Activated CD4-positive, alpha-beta T cell treated with anti-CD3 and anti-CD28 coated beads, Interleukin-2, amount 10 ng/mL, durations not matched to agents 7 days and 5 days (primary cell): ENCODE measurements at places on chromosomes 12 and 14.
A peak's percentile ranks its signal among the peaks of the same experiment; 100 is the strongest.

- no peak overlapping the region for H3K4me3 ChIP-seq
- DNase-seq = no peak
- H3K27ac ChIP-seq = no peak overlapping the region
- no peaks in the 10 kb centered on the region for H3K4me1 ChIP-seq
- no peaks in the 10 kb centered on the region for H3K36me3 ChIP-seq
- H3K27me3 ChIP-seq = no peaks in the 10 kb centered on the region
These were observed 745.7 kb downstream of the DIO2 start for GRCh38 chr14:79465651-79466050.

DNA sequence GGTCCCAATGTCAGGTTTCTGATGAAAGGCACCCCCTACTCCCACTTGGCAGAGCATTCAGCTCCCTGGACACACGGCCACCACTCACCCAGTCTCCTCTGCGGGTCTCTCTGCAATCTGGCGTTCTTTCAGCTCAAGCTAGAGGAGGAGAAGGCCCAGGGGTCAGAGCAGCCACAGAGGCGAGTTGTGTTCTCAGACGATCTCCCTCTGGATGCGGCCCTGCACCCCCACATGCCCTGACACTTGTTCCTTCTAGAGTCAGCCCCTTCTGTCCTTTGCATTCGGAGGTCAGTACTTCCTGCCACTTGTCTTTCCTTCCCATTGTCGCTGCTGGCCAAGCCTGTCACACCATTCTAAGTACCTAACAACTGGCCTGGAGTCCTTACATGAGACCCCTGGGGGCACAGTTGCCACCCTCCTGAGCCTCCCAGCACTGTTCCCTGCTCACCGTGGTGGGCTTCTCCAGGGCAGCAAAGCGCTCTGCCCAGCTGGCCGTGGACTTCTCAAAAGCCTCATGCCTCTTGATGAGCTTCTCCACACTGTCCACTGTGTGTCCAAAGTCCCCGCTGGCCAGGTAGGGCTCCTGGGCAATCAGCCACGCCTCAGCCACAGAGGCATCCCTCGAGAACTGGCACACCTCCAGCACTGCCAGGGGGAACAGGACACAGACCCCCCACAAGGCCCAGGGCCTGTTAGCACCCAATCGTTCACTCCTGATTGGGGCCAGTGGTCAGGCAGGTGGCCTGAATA lies 63.2 kb downstream of the PLEKHG3 start:
- H3K27ac ChIP-seq = no peak overlapping the region
- peaks cover 49% of the 10 kb centered on the region for H3K4me1 ChIP-seq
- no peak for DNase-seq
- H3K4me3 ChIP-seq = no peak overlapping the region

GRCh38 chr14:26765301-26765700 lies 167.5 kb upstream of the NOVA1 start:
- H3K27ac ChIP-seq = no peak overlapping the region
- DNase-seq = no peak
- no peaks in the 10 kb centered on the region for H3K4me1 ChIP-seq
- no peaks in the 10 kb centered on the region for H3K27me3 ChIP-seq
- H3K36me3 ChIP-seq = no peaks in the 10 kb centered on the region

DNA sequence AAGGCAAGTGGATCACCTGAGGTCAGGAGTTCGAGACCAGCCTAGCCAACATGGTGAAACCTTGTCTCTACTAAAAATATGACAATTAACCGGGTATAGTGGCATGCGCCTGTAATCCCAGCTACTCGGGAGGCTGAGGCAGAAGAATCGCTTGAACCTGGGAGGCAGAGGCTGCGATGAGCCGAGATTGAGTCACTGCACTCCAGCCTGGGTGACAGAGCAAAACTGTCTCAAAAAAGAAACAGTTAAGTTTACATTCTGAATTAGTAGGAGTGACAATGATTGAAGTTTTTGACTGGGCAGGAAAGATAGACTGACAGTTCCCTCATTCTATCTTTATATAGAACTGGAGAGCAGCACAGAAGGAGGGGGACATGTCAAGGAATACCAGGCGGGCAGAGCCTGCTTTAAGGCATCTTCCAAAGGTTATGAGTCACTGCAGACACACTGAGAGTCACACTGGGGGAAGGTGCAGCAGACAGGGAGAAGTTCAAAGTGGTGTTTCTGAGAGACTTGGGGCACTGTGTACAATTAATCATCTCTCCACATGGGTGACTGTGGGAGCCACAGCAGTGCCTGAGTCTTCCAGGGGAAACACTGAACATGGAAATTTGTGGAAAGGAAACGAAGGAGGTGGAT lies 42.8 kb upstream of the RNASE3 start:
- H3K4me3 ChIP-seq = no peak overlapping the region
- no peaks in the 10 kb centered on the region for H3K4me1 ChIP-seq
- no peaks in the 10 kb centered on the region for H3K36me3 ChIP-seq
- no peak overlapping the region for H3K27ac ChIP-seq
- DNase-seq = no peak
- peaks cover 10% of the 10 kb centered on the region for H3K27me3 ChIP-seq

GRCh38 chr12:15045451-15045850 lies 72.6 kb downstream of the PDE6H start:
- H3K4me3 ChIP-seq = no peak overlapping the region
- peaks cover 11% of the 10 kb centered on the region for H3K36me3 ChIP-seq
- H3K27me3 ChIP-seq = peaks cover 8% of the 10 kb centered on the region
- no peak overlapping the region for H3K27ac ChIP-seq
- no peak for DNase-seq

DNA sequence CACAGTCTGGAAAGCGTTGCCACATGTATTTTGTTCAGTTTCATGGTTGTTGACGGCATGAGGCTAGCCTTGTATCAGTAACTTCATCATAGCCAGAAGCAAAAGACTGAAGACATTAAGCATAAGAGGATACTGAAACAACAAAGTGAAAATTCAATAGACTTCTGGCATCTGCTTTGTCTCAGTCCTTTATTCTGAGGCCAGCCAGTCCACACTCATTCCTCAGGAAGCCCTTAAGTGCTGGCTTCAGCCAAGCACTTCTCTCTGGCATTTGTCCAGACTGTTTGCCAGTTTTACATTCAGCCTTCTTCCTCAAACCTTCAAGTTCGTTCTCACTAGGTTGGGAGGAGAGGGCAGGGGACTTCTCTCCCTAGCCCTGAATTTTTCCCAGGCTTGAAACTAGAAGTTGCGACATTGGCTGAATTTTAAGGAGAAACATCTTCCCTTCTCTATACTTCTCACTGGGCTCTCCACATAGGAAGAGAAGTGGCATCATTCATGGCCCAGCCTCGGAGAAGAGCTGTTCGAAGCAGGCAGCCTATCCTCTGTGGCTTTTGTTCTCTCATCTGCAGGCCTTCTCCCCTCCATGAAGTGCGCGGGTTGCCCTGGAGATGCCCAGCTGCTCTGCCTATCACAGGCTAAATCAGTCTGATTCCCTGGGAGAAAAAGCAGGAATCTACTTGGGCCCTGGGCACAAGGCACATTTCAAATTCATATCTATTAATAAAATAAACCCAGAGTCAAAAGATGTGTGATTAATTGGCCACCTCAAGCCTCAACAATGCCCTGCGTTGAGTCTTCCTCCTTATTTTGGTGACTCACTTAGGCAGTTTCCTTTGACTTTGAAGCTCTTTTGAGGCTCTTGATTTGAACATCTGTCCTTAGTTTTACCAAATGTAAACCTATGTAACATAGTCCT lies 130.9 kb upstream of the PLEKHA5 start:
- H3K27me3 ChIP-seq = no peaks in the 10 kb centered on the region
- H3K4me3 ChIP-seq = no peak overlapping the region
- no peaks in the 10 kb centered on the region for H3K4me1 ChIP-seq
- no peak for DNase-seq
- no peak overlapping the region for H3K27ac ChIP-seq
- no peaks in the 10 kb centered on the region for H3K36me3 ChIP-seq

DNA sequence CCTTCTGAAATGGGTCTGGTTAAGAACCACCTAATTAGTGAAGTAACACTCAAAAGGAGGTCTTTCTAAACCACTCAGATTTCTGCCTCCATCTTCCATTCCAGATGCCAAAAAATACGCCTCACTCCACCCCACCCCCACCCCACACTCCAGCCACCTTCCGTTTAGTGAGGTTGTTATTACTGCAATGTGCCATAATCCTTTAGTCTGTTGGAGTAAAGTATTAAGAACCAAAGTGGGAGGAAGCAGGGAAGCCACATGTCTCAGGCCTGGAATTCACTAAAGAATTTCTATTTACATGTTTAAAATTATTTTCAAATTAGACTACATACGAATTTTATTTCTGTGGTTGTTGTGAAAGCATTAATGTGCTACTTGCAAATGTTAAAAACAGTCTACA lies 7.4 kb downstream of the KIF21A start:
- no peak for DNase-seq
- H3K27me3 ChIP-seq = peaks cover 9% of the 10 kb centered on the region
- no peaks in the 10 kb centered on the region for H3K36me3 ChIP-seq
- no peak overlapping the region for H3K27ac ChIP-seq
- no peak overlapping the region for H3K4me3 ChIP-seq
- H3K4me1 ChIP-seq = no peaks in the 10 kb centered on the region

- H3K27ac ChIP-seq = no peak overlapping the region
- no peaks in the 10 kb centered on the region for H3K36me3 ChIP-seq
- peaks cover 4% of the 10 kb centered on the region for H3K4me1 ChIP-seq
- no peak for DNase-seq
- peaks cover 16% of the 10 kb centered on the region for H3K27me3 ChIP-seq
- H3K4me3 ChIP-seq = no peak overlapping the region
These were observed 27.7 kb upstream of the PEX5 start for GRCh38 chr12:7161811-7162210.

GRCh38 chr14:71261206-71261605 lies 353.9 kb downstream of the PCNX1 start:
- no peak overlapping the region for H3K4me3 ChIP-seq
- no peak for DNase-seq
- H3K36me3 ChIP-seq = peaks cover 10% of the 10 kb centered on the region
- peaks cover 7% of the 10 kb centered on the region for H3K27me3 ChIP-seq
- H3K4me1 ChIP-seq = peaks cover 3% of the 10 kb centered on the region

DNA sequence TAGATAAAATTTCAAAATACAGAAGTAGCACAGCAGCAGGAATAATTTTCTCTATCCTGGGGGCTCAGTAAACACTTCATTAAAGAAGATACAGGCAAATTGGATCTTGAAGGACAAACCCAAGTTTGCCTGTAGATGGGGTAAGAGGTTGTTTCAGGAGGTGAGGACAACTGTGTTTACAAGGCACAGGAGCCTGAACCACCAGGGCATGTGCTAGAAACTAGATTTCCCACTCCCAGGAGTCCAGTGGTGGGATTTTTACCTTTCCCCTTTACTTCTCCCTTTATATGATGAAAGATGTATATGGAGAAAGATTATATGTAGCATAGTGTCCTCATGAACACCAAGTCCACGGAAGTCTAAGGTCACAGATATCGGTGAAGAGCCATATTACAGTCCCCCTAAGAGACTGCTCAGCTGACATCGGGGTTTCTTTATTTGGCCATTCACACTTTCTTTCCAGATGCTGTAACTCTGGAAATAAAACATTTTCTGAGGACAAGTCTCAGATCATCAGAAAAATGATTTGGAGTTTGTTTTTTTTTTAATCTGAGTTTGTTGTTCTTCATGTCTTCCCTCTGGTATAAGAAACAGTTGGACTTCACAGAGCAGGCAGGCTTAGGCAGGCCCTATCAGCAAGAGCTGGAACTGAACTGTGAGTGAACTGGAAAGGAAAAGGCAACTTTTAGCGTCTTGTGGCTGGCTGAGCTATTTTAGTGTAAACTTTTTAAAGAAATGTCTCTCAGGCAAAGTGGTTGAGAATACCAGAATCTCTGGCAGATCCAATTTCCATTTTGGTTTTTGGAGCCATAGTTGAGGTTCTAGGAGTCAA lies 8.0 kb upstream of the EVL start:
- peak; percentile 63 for DNase-seq
- H3K27ac ChIP-seq = peak overlapping the region; percentile 87

GRCh38 chr12:72839696-72840095 lies 567.5 kb downstream of the TRHDE start:
- no peaks in the 10 kb centered on the region for H3K36me3 ChIP-seq
- H3K4me1 ChIP-seq = no peaks in the 10 kb centered on the region
- H3K27ac ChIP-seq = no peak overlapping the region
- DNase-seq = no peak
- no peaks in the 10 kb centered on the region for H3K27me3 ChIP-seq
- no peak overlapping the region for H3K4me3 ChIP-seq

DNA sequence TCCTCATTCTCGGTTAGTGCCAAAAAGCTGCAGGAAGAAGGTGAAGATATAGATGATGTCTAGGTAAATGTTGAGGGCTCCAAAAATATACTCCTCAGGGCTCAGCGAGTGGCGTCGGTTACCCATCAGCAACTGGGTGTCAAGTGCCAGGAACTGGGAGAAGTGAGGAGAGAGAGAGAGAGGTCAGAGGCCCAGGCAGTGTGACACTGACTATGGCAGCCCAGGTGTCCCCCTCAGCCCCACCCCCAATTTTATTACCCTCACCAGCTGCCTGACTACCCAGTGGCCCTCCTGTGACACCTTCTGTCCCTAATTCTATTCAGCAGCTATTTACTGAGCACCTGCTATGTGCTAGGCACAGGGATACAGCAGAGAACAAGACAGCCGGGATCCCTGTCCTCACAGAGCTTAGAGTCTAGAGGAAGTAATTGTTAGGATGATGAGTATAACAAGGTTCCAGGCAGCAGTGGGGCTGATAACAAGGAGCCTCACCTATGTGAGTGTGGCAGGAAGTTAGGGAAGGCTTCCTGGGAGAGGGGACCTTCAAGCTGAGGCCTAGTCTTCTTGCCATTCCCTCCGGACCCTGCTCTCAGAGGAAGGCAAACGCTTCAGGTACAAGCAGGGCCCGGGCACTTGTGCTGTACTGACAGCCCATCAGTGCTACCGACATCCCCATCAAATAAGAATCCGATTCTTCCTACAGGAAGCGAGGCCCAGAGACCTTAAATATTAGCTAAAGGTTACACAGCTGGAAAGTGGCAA lies 27.8 kb upstream of the BCDIN3D start:
- H3K4me3 ChIP-seq = no peak overlapping the region
- H3K27ac ChIP-seq = no peak overlapping the region

GRCh38 chr12:79818856-79819255 lies 116.0 kb downstream of the PPP1R12A start:
- DNase-seq = no peak
- peaks cover 40% of the 10 kb centered on the region for H3K36me3 ChIP-seq
- no peak overlapping the region for H3K27ac ChIP-seq
- no peaks in the 10 kb centered on the region for H3K4me1 ChIP-seq

GRCh38 chr14:86027144-86027543 lies 497.2 kb downstream of the FLRT2 start:
- H3K27ac ChIP-seq = no peak overlapping the region
- H3K36me3 ChIP-seq = peaks cover 4% of the 10 kb centered on the region
- H3K4me1 ChIP-seq = peaks cover 2% of the 10 kb centered on the region

- H3K4me3 ChIP-seq = no peak overlapping the region
- no peaks in the 10 kb centered on the region for H3K4me1 ChIP-seq
- H3K36me3 ChIP-seq = no peaks in the 10 kb centered on the region
- no peak for DNase-seq
- no peak overlapping the region for H3K27ac ChIP-seq
- peaks cover 6% of the 10 kb centered on the region for H3K27me3 ChIP-seq
These were observed 21.9 kb upstream of the FAIM2 start for GRCh38 chr12:49925433-49926204.

GRCh38 chr14:64812412-64812811 lies 67.3 kb downstream of the SPTB start:
- no peak for DNase-seq
- no peak overlapping the region for H3K4me3 ChIP-seq
- H3K27ac ChIP-seq = no peak overlapping the region
- peaks cover 2% of the 10 kb centered on the region for H3K4me1 ChIP-seq
- no peaks in the 10 kb centered on the region for H3K36me3 ChIP-seq
